GM13976 (cell line): ENCODE measurements at places on chromosomes 11 and 22.
A peak's percentile ranks its signal among the peaks of the same experiment; 100 is the strongest.

- DNase-seq = no peak
These were observed 256.5 kb upstream of the CADM1 start for GRCh38 chr11:115760461-115761320.

- DNase-seq = no peak
These were observed 34.6 kb upstream of the TMEM123 start for GRCh38 chr11:102487214-102487613.

DNA sequence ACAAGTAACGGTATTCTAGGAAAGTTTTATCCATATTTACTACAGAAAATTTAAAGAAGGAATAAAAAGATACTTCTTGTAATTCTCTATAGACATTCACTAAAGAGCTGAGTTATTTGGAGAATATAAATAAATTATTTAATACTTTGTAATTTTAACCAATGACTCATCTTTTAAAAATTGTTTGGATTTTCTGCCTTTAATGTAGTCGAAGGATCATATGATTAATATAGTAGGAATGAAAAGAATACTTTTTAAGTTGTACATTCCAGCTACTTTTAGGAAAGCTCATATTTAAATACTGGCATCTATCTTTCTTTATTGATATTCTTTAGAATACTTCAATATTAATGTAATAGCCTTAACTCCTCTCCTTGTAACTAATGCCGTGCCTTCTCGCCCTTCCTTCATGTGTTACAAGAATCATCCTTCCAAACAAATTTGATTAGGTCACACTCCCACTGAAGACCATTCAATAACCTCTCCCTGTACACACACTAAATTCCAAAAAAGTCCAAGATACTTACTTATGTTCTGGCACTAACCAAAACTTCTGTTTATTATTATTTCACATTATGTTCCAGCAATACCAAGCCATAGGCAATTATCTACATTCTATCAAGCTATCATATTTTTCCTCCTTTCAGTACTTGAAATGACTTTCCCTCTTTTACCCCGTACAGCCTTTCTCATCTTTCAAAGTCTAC lies 501.9 kb downstream of the CNTN5 start:
- no peak for DNase-seq

DNA sequence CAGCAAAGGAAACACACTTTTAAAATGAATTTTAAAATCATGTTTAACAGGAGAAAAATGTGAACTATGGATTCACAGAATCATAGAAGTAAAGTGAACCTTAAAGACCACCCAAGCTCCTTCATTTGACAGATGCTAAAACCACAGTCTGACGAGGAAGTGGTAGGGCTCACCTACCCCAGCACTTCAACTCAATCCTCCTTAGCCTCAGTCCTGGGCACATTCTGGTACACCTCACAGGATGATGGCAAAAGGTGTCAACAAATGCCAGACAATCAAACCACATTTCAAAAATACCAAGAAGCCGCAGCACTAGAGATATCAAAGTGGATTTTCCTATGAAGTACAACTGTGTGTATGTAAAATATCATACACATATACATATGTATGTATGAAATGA lies 43.1 kb downstream of the PITPNB start:
- no peak for DNase-seq

GRCh38 chr11:61695917-61696316 lies 15.7 kb downstream of the DAGLA start:
- DNase-seq = peak; percentile 81

DNA sequence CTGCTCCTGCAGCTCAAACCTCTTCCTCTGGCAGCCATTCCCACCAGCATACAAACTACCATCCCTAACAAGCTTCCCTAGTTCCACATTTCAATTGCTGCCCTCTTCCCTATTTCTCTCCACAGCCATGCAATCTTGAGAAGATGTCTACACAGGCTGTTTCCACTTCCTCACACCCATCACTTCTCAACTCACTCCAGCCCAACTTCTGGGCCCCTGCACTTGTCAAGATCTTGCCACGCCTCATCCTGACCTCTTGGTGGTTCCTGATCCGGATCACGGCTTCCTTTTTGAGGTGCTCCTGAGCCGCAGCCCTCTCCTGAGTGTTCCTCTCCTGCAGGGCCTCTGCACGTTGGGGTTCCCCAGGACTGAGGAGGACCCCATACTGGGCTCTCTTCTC lies 22.6 kb downstream of the RPL27A start:
- no peak for DNase-seq

DNA sequence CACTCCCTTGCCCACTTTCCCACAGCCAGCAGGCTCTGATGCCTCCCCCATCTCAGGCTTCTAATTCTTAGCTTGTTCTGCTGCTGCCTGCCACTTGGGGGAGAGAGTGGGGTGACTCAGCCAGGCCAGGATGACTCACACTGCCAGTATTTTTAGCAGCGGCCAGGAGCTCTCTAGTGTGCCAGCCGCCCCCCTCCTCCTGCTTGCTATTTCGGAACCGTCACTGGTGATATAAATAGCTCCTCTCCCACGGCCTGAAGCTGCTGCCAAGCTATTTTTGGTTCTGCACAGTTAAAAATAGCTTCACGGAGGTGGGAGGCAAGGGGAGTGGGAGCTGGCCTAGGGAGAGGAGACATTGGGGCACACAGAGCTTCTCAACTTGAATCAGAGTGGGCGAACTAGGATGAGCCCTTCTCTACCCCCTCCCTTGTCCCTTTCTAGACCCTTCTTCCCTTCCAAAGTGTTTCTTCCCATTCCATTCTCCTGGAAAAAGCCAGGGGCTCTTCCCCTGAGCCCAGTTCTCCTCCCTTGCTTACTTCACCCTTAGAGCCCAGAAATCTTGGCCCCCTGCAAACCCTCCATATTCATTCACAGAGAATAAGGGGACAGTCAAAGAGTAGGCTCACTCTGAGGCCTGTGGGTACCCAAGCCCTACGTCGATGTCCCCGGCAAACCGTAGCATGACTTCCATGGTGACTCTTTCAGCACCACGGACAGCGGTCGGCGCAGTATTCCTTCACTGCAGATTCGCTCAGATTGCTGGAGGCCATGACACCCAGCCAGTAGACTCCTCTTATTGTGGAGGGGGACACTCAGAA lies 2.5 kb upstream of the NPAS4 start:
- peak; percentile 65 for DNase-seq

- peak; percentile 88 for DNase-seq
These were observed 62.1 kb downstream of the THAP12 start for GRCh38 chr11:76318744-76319384.

- DNase-seq = no peak
These were observed 150.5 kb upstream of the NAV2 start for GRCh38 chr11:19562156-19562555.

- DNase-seq = no peak
These were observed 10.7 kb downstream of the PCSK7 start for GRCh38 chr11:117220999-117221774.

GRCh38 chr11:19606856-19607655 lies 105.6 kb upstream of the NAV2 start:
- DNase-seq = no peak

DNA sequence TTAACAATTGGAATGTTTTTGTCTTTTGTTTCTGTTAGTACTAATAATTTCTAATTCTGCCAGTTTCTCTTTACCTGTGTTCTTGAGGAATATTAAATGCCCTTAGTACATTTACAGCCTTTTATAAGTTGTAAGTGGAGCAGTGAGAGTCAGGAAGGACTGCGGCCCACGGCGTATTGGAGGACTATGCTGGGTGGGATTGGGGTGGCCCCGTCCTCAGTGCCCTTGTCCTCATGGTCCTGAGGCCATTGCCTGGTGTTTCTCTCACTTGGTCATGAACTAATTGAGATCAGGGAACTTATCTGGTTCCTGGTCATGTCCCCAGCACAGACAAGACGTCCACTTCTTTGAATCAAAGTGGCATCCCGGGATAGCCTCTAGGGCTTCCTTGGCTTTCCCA lies 3.3 kb downstream of the TUB start:
- no peak for DNase-seq

- no peak for DNase-seq
These were observed 8.9 kb upstream of the KDM4E start for GRCh38 chr11:95016139-95016538.

- no peak for DNase-seq
These were observed 45.8 kb downstream of the LMO1 start for GRCh38 chr11:8217926-8218325.

DNA sequence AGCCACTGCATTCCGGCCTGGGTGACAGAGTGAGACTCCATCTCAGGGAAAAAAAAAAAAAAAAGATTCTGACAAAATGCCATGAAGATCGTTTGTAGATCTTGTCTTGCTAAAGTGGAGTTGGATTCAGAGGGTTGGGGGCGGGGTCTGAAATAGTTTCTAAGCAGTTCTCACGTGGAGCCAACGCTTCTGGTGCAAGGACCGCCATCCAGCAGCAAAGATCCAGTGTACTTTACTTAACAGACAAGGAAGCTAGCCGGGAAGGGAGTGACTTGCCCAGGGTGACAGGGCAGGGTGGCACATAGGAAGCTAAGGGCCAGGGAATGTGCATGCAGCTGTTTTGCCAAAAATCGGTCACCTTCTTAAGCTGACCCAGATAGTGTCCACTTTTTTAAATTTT lies 27.4 kb downstream of the APOL1 start:
- DNase-seq = no peak

GRCh38 chr11:94031625-94032024 lies 10.5 kb downstream of the HEPHL1 start:
- DNase-seq = no peak

DNA sequence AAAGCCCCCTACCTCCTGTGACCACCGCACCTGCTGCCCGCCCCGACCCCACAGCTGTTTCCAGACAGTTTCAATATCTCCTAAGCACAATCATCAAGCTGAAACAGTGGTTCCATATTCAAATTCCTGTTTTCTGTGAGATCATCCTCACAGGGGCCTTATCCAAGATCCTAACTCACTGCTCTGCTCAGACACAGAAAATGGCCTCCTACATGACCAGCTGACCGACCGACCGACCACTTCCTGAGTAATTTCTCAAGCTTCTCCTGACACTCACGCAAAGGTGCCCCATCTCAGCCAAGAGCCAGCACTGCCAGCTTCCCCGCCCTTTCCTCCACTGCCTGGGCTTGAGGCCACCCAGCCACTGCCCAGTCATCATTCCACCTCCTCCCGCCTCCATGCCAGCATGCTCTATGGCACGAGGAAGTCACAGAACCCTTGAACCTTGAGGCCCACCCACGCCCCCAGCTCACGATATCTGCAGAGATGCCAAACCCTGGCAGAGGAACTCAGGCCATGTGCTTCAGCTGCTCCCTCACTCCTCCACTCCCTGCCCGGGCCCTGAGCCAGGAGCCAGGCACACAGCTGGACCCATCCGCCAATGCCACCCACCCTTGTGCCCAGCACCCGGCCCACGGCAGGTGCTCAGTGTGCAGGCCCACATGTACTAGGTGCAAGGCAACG lies 14.0 kb downstream of the KIAA0930 start:
- DNase-seq = no peak

GRCh38 chr11:118267486-118267885 lies 3.4 kb upstream of the MPZL2 start:
- DNase-seq = no peak

GRCh38 chr11:3167143-3168119 lies 2.3 kb upstream of the OSBPL5 start:
- no peak for DNase-seq

DNA sequence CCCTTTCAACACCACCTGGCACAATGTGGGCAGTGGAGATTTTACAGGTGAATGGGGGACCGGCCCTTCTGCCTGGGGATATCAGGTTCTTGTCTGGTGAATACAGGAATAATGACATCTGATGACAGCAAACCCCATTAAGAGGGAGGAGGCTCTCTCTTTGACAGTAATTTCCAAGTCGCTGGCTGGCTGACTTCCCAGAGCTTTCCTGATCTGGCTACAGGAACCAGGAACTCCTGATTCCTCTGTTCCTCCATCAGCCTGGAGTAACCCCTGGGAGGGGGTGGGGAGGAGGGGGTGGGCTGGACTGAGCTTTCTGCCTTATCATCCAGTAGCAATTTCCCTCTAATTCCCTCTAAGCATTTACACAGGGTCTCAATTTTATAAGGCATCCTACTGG lies 3.7 kb upstream of the MIEF1 start:
- DNase-seq = no peak

GRCh38 chr22:35021161-35021560 lies 44.8 kb upstream of the ISX start:
- no peak for DNase-seq

GRCh38 chr11:528815-529727 lies 6.3 kb downstream of the HRAS start:
- DNase-seq = no peak

DNA sequence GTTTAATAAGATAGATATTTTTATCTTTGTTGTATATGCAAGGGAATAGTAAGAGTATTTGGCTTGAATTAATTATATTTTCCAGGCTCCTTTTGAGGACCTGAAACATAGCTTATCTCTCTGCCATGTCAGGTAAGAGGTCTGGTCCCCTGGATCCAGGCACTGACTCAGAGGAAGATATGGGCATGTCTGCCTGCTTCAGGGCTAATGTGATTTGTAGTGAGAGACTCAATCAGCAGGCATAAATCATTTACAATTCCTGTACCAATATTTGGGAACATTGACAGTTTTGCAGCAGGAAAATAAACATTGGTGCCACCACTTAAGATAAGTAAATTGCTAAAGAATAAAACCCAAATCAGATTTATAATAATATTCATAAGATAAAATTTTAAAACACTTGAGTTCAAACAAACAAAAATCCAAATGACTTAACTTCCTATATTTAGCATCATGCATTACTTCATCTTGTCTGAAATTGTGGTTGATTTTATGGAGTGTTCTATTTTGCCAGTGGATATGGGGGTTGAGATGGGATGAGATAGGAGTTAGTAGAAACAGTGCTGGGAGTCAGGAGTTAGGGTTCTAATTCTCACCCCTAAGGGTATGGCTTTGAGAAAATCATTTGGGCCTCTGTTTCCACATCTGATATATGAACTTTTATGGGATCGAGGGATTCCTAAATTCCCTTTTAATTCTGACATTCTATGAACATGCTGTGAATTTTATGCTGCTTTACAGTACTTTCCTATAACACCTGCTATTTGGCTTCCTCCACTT lies 5.1 kb upstream of the CALCA start:
- DNase-seq = no peak

GRCh38 chr11:60775420-60775961 lies 9.6 kb upstream of the MS4A10 start:
- peak; percentile 88 for DNase-seq

DNA sequence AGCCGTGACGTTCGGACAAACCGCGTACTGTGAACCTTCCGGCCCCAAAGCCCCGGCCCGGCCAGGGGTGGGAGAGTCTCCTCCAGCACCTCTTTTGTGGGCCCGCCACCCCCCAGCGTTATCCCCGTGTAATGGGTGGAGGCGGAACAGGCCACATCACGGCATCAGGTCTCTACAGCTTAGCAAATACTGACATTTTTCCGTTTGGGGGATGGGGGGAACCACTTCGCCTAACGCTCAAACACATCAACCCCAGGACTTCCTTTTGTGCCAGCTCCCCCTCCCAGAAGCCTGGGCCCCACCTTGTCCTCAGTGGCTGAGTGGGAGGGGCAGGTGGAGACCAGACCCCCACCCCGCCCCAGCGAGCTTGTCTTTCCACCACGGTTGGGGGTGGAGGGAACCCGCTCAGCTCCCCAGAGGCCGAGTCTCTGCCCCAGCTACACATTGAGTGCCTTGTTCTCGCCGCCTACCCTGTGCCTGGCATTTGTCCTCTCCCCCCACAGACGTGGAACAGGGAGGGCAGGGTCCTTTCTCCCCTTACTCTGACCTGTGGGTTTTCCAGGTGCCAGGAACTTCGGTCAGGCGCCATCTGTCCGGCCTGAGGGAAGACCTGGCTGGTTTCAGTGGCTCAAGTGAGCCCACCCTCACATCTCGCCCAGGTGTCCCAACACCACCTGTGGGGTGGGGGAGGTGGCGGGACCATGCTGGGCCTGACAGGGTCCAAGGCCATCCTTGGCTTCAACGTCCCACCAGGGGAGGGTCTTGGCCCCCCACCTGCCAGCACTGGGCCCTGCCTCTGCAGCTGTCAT lies 29.6 kb downstream of the SBF1 start:
- no peak for DNase-seq
